ENCODE measurements at places on chromosomes 4 and X.

DNA sequence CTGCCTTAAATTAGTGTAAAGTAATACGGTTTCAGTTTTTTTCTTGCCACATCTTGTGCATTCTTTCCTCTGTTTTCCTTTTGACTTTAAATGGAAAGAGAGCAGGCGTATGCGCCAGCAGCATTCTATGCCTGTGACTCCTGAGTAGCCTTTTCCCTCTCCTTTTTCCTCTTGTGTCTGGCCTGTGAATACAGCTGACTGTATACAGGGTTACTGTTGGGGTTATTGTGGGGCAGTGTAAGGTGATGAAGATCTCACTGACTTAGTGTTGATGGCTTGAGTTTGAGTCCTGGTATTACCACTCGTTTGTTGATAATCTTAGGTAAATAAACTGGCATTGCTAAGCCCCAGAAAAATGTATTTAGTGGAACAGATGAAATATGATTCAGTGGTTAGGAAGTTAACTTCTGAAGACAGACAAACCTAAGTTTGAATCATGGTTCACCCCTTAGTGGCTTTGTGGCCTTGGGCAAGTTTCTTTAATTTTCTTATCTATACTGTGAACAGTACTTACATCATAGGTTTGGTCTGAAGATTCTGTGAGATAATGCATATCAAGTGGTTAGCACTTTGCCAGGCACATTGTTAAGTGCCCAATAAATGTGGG is 105.1 kb downstream of the FNIP2 start:
- DNase-seq, result peak; percentile 22

DNA sequence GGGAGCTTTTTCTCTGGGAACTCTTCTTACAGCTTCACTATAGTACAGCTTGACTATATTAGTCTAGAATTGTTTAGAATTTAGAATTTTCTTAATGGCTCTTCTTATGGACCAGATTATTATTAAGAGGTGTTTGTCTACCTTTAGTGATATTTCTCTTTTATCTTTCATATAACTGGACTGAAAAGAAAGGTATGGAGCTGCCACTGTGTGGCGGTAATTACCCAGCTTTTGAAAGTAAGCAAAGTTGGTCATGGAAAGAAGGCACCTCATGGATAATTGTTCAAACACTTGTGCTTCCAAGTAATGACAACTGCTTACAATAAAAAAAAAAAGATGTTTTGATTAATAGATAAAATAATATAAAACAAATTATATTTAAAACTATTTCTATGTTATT is 1112.5 kb downstream of the TECRL start:
- peak; percentile 4 for DNase-seq

DNA sequence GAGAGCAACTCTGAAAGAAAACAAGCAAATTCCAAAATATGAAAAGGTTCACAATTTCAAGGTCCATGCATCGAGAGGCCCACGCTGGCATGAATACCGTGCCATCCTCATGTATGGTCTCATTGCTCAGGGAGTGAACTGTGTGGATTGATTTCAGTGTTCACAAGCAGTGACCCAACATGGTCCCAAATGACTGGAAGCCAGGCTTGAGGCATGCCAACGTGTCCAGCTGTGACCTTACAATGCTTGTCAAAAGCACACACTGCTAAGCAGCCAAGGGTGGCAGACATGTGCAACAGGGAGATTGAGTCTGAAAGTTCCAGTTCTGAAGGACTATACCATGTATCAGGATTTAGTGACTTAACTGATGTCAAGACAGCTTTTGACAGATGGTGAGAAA is 58.7 kb upstream of the CLDN24 start:
- DNase-seq, result no peak

DNA sequence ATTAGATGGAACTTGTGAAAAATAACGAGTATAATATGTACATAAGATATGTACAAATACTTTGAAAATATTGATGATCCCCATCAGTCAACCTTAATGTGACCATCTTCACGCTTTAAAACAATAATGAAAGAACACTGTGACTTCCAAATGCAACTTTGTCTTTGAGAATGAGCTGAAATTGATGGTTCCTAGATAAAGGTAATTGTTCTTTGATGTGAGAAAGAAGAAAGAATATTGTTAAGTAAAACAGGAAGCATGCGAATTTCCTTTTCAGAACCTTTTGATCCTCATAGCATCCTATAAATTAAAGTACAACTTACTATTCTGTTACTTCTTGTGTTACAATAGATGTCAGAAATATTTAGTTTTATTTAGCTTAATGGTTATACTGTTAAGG is 22.2 kb downstream of the IL2 start:
- DNase-seq, result no peak

GRCh38 chr4:123244137-123244536 is 152.5 kb upstream of the SPRY1 start:
- no peak for DNase-seq

DNA sequence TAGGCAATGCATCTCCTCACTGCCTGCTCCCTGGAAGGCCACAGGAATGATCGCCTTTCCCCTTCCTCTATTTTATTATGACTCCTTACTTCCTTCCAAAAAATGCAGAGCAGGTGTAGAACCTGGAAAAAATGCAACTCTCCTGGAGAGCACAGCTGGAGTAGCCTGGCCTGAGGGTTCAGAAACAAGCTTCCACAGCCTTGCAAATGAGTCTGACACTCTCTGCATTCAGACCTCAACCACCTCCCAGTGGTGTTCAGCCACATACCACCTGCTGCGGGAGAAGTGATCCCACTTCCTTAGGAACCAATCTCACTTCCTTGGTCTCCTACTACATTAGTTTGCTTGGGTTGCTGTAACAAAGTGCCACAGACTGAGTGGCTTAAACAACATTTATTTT is 368.1 kb upstream of the NOCT start:
- no peak for DNase-seq

- DNase-seq, result no peak
These were observed 36.8 kb upstream of the SPP1 start for GRCh38 chr4:87938746-87939145.

GRCh38 chr4:7395645-7396044 is 39.1 kb downstream of the PSAPL1 start:
- no peak for DNase-seq

DNA sequence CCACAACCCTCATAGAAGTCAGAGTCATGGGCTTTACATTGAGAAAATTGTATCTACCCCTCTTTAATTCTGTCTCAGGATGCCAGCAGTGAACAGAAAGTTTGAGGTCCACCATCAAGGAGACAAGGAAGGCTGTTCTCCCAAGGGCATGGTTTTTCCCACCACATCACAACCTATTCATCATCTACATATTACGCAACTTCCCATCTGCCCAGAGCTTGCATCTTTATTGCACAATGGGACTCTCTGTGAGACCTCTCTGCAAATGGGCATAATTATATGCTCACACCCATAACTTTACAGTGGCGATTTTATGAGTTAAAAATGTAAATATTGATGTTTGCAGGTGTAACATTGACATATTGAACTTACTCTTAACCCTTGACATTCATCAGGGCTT is 38.9 kb downstream of the PAGE2 start:
- no peak for DNase-seq

DNA sequence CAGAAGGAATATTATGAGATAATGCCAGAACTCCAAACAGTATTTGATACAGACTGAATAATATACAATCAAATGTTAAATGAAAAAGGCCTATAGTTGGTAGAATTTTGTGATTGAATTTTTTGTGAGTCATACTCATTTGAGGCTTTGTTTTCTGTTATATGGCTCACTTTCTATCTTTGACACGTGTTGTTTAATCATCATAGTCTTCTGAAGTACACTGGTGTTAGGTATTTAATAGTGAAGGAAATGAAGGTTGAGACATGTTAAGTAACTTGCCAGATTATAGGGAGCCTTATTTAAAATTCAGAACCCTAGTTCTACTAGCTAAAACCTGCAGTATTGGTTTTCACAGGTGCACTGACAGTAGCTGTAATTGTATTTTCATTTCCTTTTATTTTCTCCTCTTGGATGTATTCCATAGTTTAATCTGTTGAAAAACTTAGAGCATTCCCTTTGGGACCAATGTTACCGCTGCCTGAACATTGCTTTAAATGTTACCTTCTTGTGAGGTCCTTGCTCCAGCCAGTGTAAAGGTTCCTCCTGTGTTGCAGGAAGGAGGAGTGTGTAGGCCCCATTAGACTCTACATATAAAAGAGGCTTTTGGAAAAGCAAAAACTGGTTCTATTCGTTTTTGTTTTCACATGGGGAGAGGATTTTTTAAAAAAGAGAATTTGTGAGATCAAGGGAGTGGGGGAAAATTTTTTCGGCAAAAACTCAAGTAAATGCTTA is 224.1 kb downstream of the ARHGAP10 start:
- DNase-seq, result no peak

DNA sequence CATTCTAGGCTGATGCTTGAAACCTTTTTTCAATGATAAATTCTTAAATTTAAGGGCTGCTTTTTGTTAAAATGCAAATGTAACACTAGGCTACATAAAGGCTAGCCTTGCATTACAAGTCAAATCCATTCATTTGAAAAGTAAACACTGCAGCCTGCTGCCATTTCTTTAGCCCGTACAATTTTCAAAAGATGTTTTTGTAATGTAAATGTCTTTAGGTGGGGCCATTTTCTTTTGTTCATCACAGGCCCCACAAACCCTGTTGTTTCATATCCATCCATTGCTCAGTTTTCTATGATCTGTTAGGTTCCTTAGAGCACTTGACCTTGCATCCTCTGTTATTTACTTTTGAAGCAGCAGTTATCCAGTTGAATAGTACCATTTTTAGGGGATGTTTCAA is 296.2 kb upstream of the AMOT start:
- DNase-seq, result no peak

DNA sequence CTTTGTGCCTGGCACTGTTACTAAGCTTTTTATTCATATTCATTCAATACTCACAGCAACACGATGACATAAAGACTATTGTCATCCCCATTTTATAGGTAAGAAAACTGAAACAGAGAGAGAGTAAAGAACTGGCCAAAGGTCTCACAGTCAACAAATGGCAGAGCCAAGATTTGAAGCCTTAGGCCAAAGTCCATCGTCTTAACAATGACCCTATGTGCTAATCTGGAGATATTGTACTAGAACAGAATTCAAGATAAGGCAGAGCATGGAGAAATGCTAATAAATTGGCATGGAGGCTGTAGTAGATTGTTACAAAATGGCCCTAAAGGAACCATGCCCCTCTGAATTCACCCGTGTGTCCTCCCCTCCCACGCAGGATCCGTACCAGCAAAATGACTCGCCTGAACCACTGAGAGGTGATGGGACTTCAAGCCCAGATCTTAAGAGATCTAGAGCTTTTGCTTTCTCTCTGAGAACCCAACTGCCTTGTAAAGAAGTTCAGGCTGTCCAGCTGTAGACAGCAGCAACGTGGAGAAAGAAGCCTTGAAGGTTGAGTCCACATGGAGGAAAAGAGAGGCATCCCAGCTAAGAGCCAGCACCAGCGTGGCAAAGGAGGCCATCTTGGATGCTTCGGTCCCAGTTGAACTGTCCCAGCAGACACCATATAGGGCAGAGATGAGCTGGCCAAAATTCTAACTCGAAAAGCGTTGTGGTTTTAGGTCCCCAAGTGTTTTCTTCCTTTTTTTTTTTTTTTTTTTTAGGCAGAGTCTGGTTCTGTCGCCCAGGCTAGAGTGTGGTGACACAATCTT is 52.8 kb upstream of the RBM47 start:
- DNase-seq, result no peak

- no peak for DNase-seq
These were observed 199.5 kb downstream of the MAML3 start for GRCh38 chr4:139954512-139954911.

DNA sequence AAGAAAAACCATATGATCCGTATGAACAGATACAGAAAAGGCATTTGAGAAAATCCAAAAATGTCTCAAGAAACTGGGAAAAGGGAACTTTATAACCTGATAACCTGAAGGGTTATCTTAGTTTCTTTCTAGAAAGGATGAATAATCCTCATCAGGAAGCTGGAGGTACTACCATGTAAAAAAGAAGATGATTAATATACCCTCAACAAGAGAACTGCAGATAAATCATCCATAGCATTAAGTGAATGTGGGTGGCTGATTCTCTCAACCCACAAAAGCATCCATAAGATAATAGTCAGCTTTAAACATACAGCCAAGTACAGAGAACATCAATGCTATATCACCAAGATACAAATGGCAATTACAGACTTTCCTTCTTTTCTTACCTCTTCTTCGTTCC is 26.4 kb downstream of the ANAPC10 start:
- no peak for DNase-seq
